Stimulated activated CD4-positive, alpha-beta T cell treated with anti-CD3 and anti-CD28 coated beads, Interleukin-12 subunit alpha, Interleukin-12 subunit beta, amount 100 ng/mL, for 4 hours (primary cell): ENCODE measurements at places on chromosomes 7 and 10.

GRCh38 chr7:82677493-82677892 is 233.9 kb upstream of the CACNA2D1 start:
- DNase-seq, result no peak

DNA sequence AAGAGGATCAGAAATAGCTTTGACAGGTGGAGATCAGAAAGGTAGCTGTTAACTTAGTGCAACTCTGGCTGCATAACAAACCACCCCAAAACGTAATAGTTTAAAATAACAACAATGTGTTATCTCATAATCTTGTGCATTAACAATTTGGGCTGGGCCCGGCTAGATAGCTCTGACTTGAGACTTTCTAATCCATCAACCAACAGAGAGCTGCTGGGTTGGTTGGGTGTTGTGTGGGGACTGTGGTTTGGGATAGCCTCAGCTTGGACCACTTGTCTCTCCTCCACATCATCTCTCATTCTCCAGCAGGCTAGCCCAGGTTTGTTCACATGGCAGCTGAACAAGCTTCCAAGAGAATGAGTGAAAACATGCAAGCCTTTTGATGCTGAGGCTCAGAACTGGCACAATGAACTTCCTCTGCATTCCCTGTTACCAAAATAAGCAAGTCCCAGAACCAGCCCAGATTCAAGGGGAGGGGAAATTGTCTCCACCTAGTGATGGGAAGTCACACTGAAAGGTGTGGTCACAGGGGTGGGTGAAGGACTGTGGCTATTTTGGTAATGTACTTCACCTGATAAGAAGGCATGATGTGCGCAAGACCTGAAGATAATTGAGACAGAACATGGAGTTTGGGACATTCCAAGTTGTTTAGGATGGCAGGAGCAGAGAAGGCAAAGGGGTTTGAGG is 20.4 kb upstream of the ASAH2 start:
- DNase-seq, result no peak

DNA sequence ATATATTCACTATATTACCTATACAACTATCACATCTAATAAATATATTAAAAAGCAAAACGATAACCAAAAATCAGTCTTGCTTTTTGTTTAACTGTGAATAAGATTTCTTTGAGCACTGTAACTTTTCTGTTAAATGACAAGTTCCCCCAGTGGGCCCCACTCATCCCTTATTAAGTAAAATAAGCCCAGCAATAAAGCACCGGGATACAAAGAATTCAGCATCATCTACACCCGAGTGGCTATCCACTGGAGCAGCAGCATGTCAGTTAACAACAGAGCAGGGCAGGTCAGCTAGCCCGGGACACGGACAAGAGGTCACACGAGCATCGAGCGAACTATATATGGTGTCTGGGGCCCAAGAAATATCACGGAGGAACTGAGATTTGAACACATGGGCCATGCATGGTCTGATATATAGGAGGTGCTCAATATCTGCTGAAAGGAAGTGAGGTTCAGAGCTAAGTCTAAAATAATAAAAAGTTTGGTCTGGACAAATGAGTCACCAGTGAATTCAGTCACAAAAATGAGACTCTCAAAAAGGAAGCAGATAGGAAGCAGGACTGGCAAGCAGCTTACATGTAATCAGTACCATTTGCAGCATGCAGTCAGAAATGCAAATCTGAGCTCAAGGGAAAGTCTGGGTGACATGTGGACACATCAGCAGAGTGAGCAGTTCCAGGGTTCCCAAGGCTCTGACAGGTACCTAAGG is 4.1 kb downstream of the ERCC6 start:
- DNase-seq, result no peak

GRCh38 chr10:29186221-29186620 is 102.6 kb upstream of the LYZL1 start:
- no peak for DNase-seq

GRCh38 chr10:26464632-26465280 is 26.6 kb downstream of the APBB1IP start:
- no peak for DNase-seq

DNA sequence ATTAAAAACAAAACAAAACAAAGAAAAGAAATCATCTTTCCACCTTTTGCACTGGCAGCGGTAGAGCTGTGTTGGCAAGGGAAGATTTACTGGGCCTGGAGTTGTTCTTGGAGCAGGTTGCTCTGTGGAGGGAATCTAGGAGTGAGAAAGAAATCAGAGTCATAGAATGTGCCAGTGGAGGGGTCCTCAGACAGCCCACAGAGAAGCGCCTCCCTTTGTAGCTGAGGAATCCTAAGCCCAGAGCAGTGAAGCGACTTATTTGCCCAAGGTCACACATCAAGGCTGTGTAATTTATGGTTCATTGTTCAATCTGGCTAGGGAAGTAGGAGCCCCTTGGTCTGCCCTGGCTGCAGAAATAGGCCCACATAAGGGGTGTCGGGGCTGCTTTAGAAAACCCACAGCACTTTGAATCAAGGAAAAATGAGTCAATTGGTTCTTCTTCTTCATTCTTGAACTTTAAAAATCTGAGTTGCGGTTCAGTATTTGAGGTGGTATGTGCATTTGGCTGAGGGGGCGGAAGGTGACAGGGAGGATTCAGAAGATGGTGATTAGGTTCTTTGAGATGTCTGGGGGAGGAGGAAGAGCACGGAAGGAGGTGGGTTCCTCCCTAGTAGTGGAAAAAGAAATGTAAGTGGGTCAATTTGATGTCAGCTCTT is 253.7 kb downstream of the PTEN start:
- peak; percentile 33 for DNase-seq

DNA sequence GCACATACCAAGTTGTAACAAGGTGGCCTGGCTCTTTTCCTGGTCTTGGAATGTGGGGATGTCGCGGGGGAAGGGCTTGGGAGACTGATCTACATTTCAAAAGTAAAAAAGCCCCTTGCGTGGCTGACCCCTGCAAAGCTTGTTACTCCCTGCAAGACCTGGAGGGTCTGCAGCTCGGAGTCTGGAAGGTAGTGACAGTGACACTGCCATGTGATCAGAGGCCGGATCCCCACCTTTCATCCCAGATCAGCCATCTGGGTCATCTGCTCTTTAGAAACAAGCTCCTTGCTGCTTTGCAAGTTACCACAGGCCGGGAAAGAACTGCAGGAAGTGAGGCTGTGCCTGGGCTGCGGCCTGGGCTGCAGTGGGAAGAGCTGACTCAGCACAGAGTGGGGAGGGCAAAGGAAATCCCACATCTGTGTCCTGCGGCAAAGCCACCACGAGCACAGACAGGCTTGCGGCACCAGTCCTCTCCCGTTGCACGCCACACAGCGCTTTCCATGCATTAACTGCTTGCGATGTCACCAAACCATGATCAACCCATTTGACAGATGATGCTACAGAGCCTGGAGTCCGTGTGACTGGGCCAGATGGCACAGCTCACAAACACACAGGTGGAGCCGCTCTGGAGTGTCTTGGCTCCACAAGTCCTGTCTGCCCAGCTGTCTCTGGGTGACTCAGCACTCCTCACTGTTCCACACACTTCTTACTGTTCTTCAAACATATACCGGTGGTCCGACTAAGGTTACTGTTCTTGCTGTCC is 97.7 kb downstream of the SH3PXD2A start:
- DNase-seq, result peak; percentile 44

- DNase-seq, result no peak
Observed at GRCh38 chr10:102407425-102408130, 11.0 kb downstream of the PSD start.

GRCh38 chr10:48691812-48692528 is 7.3 kb downstream of the WDFY4 start:
- no peak for DNase-seq

DNA sequence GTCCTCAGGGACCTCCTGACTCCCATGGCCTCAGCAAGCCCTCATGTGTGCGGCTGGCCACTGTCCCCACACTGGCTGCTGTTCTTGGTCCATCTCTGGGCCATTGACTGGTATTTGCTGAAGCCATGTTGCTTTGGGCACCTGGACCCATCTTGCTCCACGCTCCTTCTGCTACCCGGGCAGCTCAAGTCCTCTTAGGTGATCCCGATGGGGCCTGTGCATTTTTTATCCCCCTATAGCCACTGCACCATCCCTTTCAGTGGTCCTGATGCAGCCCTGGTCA is 16.7 kb downstream of the RAMP3 start:
- no peak for DNase-seq

DNA sequence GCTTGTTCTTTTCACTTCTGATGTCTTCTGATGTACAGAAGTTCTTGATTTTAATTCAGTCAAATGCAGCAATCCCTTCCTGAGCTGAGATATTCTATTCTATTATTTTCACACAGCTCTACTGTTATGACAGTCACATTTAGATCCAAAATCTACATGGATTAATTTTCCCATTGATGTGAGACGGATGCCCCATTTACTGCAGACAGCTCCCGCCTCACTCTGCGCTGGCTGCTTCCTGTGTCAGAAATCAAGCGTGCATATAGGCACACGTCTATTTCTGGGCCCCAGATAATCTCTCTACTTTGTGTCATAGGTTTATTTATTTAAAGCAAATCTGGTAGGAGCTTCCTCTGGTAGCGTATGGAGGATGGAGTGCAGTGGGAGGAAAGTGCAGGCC is 6.7 kb downstream of the BNIP3 start:
- DNase-seq, result no peak

GRCh38 chr7:79308192-79308591 is 145.3 kb downstream of the MAGI2 start:
- no peak for DNase-seq

DNA sequence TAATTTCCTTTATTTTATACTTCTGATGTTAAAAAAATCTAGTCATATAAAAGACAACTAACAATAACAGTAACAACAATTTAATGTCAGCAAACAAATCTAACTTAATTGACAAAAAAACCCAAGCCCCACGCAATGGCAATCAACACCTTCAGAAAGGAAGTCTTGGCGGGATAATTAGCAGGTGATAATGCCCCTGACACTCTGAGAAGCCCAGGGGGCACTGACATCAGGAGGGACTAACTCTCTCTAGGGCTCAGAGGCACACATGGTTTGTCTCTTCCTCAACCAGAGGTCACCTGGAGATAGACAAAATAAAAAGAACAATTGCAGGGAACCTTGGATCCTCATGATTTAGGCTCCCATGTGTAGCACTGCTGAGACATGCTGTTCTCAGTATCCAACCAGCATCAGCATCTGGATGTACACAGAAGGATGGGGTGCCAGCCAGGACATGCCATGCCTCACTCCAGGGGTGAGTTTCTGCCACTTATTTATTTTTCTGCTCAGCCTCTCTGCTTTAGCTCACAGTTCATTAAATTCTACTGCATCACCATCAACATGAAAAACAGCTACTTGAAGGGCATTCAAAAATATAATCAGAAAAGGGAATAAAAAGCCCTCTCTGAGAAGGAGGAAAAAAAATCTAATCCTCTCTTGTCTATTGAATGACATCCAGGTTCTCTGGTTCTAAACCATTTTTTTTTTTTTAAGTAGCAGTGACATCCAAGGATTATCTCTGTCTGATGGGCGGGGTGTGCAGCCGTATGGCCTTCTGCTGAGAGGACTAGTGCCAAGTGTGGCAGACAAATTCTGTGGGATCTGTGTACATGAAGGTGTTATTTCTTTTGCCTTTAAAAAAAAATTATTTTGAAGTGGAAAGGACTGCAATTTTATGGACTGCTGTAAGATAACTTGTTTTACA is 96.3 kb downstream of the ATXN7L1 start:
- DNase-seq, result no peak

DNA sequence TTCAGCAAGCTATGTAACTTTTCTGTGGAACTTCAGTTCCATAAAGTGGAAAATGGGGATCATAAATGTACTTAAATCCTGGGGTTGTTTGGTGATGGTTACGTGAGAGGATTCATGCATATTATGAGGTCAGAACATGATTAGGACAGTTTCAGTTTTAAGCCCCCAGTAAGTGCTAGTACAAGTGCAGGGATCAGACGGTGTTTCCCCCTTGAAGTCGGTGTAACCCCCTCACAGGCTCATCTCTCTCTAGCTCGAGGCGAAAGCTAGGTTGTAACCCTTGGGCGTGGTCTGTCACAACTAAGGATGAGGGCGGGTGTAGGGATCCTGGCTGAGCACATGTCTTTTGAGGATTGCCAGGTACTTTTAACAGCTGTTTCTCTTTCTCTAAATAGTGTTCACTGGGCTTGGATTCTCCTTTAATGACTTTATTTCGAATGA is 84.7 kb downstream of the SPAG6 start:
- DNase-seq, result no peak

GRCh38 chr7:26198133-26198780 is 2.3 kb downstream of the HNRNPA2B1 start:
- DNase-seq, result no peak

GRCh38 chr7:50739744-50740435 is 42.8 kb downstream of the GRB10 start:
- DNase-seq, result peak; percentile 5

DNA sequence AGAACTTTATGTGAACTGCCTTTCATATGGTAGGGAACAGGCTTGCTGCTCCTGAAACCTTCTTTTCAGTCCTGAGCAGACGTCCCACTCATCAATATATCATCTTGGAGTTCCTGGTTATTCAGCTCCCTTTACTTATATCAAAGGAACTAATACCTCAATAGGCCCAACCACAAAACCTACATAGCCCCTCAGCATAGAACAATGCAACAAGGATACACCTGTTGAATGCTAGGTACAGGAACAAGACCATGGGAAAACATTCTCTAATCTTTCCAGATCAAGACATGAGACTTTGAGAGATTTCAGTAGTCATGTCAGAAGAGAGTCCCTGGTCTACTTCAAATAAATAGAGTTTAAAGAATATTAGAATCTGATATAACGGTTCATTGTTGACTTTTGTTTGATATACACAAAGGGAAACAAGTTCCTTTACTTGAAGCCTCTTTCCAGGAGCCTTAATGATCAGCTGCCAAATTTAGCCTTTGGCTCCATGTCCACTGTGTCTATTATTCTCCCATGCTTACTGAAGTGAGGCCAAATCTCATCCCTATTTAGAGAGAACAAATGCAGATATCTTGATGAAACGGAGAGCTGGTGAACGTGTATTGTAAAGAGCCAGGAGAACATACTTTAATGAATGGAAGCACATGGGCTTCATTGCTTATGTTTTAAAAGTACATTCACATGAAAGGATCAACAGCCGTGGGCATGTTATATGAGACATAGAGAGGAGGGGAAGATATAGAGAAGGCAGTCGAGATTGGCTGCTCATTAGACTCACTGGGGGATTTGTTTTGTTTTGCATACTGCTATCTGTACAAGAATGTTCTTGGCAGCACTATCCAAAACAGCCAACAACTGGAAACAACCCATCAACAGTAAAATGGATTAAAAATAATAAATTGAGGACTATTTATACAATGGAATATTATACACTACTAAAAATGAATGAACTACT is 9.5 kb downstream of the RHOBTB1 start:
- no peak for DNase-seq

DNA sequence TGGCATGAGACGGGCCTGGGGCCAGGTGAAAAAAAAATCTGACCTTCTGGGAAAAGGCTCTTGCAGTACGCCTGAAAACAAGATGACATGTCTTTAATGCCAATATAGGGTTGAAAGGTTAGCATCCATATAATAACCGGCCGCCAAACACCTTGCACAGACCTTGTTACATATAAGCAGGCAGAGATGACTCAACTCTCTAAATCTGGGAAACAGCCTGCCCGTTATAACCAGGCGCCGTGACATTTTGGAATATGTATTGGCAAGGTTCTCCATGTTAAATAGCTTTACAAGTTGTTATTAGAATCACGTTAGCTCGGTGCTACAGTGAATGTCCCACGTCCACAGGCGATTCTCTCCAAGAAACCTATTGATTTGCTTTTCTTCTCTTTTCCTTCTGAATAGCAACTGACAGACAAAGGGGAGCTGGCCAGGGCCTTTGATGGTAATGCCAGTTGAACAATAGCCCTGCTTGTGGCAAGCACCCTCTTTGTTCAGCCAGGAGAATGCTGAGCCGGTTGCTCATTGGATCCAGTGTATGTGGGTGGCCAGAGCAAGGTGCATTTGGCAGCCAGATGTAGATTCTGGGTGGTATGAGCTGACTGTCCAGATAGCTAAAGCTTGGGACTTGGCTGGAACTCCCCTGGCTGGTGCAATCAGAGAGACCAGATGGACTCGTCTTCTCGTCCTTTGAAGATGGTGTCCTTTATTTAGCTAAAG is 80.1 kb upstream of the AUTS2 start:
- no peak for DNase-seq
